ENCODE measurements at places on chromosomes 1 and 21. TPM values are rescaled to one million over a fixed set of nuclear protein-coding genes. Genes with fewer than 3 reads are reported as not detected.

DNA sequence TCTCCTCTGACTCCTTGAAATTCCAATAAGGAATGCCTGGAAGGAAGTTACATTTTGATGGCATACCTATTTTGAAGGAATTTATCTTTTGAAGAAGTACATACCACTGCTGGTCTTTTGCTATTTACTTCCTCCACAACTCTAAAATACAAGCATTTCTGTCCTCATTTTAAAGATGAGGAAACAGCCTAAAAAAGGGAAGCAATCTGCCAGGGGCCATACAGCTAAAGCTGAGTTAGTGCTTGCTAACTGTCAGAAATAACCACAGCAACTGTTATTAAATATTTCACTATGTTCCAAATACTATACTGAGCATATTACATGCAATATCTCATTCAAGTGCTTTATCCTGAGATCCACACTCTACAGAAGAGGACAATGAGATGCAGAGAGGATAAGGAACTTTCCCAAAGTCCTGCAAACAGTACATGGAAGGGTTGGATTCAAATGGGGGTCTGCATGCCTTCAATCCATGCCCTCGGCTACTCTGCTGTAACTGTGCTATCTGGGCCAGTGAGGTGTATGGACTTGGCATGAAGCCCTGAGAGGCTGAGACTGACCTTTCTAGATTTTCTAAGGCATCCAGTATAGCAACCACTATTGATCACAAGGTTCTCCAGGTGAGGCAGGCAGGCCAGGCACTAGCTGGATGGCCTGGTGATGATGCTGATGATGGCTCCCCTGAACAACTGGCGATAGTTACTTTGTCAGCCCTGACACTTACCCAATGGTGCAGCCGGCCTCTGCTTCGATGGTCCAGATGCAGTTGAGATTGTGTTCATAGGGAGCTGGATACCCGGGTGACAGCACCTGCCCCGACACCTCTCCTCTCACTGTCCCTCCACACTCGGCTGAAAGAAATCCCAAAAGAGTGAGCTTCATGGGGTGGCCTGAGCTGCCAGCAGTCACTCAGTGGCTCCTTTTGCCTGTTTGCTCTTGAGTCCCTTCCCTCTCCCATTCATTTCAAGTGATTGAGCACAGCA, 171.4 kb upstream of the HMGB4 start:
- no peak overlapping the region for H3K4me3 ChIP-seq
- no peaks in the 10 kb centered on the region for H3K4me1 ChIP-seq
- H3K27ac ChIP-seq: no peak overlapping the region
- H3K36me3 ChIP-seq: no peaks in the 10 kb centered on the region
- H3K27me3 ChIP-seq: peaks cover 19% of the 10 kb centered on the region
- no peak for DNase-seq

DNA sequence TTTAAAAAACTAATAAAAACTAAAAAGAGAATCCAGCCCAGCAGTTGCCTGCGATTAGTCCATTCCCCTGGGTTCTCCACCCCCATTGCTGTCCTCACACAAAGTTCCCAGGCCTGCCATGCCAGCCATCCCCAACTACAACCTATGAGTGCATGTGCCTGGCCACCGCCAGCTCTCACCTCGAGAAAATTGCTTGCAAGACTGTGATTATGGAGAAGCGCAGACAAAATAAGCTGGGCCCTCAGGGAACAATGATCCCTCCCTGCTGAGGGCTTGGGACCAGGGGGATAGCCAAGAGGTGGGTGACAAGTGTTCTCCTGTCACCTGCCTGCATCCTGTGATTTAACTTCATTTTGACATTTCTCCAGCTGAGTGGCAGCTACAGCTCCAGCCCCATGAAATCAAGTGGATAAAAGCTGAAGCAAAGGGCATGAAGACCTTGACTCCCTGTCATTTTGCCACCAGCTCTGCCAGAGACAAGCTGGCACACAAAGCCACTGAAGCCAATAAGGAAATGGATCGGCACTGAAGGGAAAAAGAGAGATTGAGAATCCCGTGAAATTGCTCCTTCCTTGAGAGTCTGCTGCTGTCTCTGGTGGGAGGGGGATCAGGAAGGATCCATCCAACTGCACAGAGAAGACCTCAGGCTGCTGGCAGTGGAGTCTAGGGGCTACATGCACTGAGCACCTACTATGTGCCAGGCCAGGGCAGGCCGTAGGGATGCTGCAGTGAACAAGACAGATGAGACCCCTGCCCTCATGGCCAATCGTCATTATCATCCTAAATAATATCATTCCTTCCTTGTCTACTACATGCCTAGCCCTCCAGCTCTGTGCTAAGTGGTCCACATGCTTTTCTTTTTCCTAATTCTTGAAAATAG, 40.7 kb downstream of the MATN1 start:
- peaks cover 6% of the 10 kb centered on the region for H3K4me1 ChIP-seq
- H3K36me3 ChIP-seq: no peaks in the 10 kb centered on the region
- no peak for DNase-seq
- peaks cover 34% of the 10 kb centered on the region for H3K27me3 ChIP-seq
- H3K27ac ChIP-seq: no peak overlapping the region

- H3K4me3 ChIP-seq: no peak overlapping the region
- peaks cover 63% of the 10 kb centered on the region for H3K4me1 ChIP-seq
- no peak overlapping the region for H3K27ac ChIP-seq
- peaks cover 94% of the 10 kb centered on the region for H3K36me3 ChIP-seq
- no peaks in the 10 kb centered on the region for H3K27me3 ChIP-seq
- DNase-seq: no peak
These were observed 28.2 kb downstream of the CNN3 start for GRCh38 chr1:94898491-94899385.

DNA sequence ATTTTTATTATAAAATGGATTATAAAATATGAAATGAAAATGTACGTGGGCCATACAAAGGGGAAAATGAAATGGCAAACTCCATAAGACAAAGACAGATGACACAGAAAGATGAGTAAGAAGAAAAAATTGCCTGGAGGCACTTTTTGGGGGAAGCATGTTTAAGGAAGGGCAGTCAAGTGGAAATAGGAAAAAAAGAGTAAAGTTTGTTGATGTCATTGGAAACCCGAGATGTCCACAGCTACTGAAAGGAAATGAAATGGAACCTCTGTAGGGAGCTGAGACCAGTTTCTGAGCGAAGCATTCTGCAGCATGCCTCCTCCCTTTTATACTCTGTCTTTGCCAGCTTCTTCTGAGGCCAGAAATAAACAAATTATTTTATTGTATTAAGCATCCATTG, 203.4 kb upstream of the UBE2U start:
- no peak for DNase-seq
- H3K27ac ChIP-seq: no peak overlapping the region
- H3K36me3 ChIP-seq: no peaks in the 10 kb centered on the region
- H3K27me3 ChIP-seq: no peaks in the 10 kb centered on the region

DNA sequence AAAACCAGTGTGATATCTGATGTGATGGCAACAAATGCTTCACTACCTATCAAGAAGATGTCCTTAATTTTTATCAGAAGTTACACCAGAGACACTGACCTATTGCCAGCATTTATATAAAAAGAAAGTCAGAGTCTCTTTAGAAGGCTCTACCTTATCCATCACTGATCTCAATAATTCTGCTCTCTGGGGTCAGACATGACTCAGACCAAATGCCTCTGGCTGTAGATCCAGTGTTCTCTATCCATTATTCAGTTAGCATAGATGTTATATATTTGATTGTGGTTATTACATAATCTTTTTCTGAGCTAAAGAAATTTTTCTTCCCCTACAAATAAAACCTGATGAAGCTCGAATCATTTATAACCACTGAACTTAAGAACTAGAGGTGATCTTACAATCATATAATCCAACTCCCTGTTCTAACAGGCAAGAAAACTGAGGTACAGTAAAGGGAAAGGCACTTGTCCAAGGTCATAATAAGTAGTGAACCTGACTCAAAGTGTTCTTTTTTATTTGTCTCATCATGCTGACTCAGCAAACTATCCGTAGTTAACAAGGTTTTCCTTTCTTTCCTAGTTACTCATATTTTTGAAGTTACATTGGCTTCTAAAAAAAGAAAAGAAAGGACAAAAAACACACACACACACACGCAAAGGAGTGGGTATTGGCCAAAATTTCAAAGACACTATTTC, 43.6 kb upstream of the ESRRG start:
- no peak overlapping the region for H3K4me3 ChIP-seq
- H3K36me3 ChIP-seq: no peaks in the 10 kb centered on the region
- no peaks in the 10 kb centered on the region for H3K27me3 ChIP-seq
- H3K27ac ChIP-seq: peak overlapping the region; percentile 78
- H3K4me1 ChIP-seq: peaks cover 6% of the 10 kb centered on the region
- no peak for DNase-seq

DNA sequence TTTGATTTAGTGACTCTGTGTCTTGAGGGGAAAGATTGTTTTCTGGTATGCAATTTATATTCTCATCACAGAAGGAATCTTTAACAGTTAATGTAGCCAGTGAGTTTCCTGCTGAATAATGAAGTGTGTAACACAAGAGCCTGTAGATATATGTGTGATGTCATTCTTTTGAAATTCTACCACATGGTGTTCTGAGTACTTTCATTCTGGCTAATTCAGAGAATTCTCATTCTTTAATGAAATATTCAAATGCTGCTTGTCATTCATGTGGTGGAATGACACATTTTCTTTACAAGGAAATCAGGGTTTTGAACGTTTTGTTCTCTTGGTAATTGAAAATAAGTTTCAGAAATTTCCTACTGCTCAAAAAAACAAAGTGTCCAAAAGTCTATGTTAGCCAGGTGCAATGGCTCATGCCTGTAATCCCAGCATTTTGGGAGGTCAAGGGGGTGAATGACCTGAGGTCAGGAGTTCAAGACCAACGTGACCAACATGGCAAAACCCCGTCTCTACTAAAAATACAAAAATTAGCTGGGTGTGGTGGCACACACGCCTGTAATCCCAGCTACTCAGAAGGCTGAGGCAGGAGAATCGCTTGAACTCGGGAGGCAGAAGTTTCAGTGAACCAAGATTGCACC, 79.6 kb downstream of the MAP3K21 start:
- H3K36me3 ChIP-seq: no peaks in the 10 kb centered on the region
- no peak for DNase-seq
- no peaks in the 10 kb centered on the region for H3K4me1 ChIP-seq
- H3K27ac ChIP-seq: no peak overlapping the region
- no peaks in the 10 kb centered on the region for H3K27me3 ChIP-seq
- H3K4me3 ChIP-seq: no peak overlapping the region

Gene OR2G6
- not detected for total RNA-seq

Gene LCK
- 2.0 TPM for total RNA-seq

All from stomach (tissue), 19 donors.